ENCODE measurements at places on chromosomes 5 and 9. TPM values are rescaled to one million over a fixed set of nuclear protein-coding genes. Genes with fewer than 3 reads are reported as not detected.

- DNase-seq, result no peak
These were observed 13.8 kb downstream of the CYFIP2 start for GRCh38 chr5:157279605-157280239.

- no peak for DNase-seq
These were observed 291.2 kb downstream of the ARHGAP26 start for GRCh38 chr5:143061161-143061945.

DNA sequence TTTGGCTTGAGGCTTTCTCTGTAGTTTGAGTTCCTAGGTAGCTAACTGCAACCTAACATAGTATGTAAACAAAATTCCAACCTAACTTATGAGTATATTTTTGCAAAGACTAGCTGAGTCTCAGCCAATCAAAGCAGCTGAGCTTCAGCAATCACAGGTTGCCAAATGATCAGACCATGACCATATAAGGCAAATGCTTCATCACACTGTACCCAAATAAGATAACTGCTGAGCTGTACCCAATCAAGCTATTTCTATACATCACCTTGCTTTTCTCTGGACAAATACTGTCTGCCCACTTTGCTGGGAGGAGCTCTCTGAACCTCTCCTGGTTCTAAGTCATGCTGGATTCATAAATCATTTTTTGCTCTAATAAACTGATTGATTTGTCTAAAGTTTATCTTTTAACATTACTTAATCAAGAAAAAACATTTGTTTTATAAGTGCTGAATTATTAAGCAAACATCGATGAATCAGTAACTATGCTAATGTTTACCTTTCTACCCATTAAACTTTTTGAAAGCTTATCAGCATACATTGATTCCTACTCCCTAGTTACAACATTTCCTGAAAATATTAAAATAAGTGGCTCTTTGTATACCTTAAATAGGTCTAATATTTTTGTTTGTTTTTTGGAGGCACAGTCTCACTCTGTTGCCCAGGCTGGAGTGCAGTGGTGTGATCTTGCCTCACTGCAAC, 129.7 kb upstream of the PCA3 start:
- DNase-seq, result no peak

- no peak for DNase-seq
These were observed 458.4 kb downstream of the KDM4C start for GRCh38 chr9:7216004-7216841.

DNA sequence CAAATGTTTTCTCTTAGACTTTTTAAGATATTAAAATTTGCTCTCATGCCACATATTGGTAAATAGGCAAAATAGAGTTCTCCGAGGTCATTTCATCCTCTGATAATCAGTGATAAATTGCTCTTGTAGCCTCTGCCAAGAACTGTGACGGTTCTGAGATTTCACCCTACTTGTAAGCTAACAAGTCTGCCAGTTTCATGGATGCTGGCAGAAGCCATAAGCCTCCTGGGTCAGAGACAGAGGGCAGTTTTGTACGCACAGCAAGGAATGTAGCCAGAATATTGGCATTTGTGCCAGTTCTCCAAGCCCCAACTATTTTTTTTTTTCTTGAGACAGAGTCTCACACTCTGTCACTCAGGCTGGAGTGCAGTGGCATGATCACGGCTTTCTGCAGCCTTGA, 945.0 kb upstream of the WWC1 start:
- no peak for DNase-seq

DNA sequence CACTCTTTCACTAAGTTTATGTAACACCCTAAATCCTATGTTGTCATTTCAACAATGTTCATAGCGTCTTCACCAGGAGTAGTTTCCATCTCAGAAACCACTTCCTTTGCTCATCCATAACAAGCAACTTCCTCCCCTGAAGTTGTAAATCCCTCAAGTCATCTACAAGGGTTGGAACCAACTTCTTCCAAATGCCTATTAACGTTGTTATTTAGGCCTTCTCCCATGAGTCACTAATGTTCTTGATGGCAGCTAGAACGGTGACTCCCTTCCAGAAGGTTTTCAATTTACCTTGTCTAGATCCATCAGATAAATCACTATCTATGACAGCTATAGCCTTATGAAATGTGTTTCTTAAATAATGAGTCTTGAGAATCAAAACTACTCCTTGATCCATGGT, 73.3 kb upstream of the TARS1 start:
- DNase-seq, result no peak

The AMBP gene
- total RNA-seq, result 678 TPM

The SEMA6A gene
- 105 TPM for total RNA-seq

The OXCT1 gene
- total RNA-seq, result 19.9 TPM

Data from progenitor cell of endocrine pancreas (in vitro differentiated cells).